Activated CD4-positive, CD25-positive, alpha-beta regulatory T cell treated with anti-CD3 and anti-CD28 coated beads, Interleukin-2, amount 50 U/mL, for 16 hours (primary cell): ENCODE measurements at places on chromosomes 11 and 22.
A peak's percentile ranks its signal among the peaks of the same experiment; 100 is the strongest.

DNA sequence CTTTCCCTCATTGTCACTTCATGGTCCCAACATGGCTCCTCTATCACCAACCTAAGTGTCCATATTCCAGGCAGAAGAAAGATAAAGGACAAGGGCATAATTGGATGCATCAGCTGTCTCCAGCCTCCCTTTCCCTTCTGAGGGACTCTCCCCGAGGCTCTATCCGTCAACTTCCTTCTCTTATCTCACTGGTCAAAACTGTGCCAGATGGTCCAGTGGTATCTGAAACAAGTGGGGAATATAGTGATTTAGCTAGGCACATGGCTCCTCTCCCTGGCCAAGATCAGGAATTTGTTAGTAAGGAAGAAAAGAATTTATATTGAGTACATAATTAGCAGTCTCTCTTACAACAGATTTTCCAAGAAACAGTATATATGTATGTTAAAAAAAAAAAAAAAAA is 12.6 kb upstream of the SPON1 start:
- DNase-seq = no peak

- DNase-seq = no peak
Measured at GRCh38 chr11:67054836-67055523, 1.7 kb upstream of the RHOD start.

DNA sequence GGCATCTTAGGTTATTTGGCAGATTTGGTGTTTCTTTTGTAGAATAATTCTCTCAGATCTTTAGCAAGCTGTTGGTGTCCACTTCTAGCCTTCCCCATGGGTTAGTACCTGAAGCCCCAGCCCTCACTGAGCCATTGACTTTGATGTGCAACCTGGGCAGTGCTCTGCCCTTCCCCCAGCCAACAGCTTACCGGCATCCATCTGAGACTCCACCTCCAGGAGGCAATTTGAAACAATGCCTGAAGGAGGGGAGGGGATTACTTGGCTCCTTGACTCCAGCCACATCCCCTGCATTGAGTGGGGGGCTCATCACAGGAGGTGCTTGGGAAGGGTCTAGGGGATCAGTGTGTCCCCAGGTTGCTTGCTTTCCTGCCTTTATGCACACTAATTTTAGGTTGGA is 114.8 kb downstream of the TRIM29 start:
- DNase-seq = no peak

DNA sequence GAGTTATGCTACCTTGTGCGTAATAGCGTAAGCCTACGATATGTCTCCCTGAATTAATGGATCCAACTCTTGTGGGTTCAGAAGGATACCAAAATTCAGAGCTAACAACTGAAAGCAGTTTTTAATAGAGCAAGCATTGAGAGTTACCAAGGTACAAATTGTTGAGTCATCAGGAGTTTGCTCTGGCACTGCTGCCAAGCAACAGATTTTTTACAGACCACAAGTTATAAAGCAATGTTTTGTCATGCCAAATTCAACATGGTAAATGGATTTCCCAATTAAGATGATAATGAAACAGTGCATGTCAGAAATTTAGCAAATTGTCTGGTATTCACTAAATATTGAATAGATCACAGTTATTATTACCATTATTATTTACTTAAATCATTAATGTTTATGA is 295.6 kb downstream of the NELL1 start:
- no peak for DNase-seq

- DNase-seq = no peak
Measured at GRCh38 chr11:47819743-47820142, 28.4 kb downstream of the NUP160 start.

DNA sequence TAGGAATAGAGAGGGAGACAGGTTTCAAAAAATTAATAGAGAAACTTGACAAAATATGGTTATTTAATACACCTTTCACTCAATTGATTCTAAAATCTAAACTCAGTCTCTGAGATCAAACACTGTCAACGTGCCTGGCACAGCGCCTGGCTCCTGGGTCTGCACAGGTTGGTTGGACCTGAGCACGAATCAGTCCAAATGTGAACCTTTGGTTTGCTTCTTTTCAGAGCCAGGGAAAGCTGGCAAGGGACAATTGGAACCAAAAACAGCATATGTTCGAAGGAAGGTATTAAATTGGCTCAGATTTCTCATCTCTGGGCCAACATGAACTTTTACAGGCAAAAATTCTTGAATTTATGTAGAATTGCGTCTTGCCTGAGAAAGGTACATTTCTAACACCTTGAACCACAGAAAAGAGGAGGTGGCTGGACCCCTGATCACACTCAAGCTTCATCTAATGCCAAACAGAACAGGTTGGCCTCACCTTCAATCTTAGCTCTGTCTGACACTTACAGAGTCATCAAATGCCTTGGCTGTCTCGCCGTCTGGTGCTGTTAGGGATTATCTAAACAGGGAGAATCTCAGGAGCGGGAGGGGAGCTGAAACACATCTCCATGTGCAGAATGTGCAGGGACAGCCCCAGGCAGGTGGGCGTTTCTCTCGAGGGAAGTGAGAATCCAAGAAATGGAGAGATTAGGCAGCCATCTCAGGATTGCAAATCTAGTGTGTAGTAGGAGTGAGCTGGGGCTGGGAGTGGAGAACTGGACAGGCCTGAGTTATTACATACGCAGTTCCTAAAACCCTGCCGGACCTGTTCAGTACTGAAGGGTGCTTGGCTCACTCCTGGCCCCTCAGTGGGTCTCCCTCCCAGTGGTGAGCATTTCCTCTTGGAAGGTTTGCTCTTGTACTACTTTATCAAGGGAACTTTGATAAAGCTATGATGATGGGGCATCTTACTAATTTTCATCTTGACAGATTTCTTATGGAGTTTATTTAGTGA is 442.2 kb upstream of the B3GAT1 start:
- DNase-seq = no peak

- peak; percentile 38 for DNase-seq
Measured at GRCh38 chr11:65780770-65781151, at the start of gene AP5B1. Gene AP5B1 (minus strand): TSS chr11:65780976. CDS start chr11:65780591, 385 bp downstream.

- DNase-seq = no peak
Measured at GRCh38 chr11:67266449-67267187, at the start of gene GRK2. Gene GRK2 (plus strand): TSS chr11:67266473. CDS start chr11:67266700, 227 bp downstream.

DNA sequence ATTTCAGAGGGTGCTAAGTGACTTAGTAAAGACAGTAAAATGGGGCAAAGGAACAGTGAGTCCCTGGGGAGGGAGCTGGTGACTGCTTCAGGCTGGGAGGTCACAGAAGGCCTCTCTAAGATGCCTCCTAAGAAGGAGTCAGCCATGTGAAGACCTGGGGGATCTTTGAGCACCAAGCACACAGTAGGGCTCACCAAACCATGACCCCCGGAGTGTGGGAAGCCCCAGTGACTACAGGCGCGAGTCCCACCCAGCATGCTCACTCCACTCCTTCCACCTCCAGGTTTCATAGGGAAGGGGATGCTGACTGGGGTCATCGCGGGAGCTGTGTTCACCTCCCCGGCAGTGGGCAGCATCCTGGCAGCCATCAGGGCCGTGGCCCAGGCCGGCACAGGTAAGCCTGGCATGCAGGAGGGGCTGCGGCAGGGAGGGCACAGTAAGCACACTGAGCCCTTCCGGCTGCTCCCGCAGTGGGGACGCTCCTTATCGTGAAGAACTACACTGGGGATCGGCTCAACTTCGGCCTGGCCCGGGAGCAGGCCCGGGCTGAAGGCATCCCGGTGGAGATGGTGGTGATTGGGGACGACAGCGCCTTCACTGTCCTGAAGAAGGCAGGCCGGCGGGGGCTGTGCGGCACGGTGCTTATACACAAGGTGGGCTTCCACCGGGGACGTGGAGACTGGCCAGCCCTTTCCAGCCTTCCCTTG is 5.9 kb downstream of the TKFC start:
- no peak for DNase-seq
